Kidney tubule cell (primary cell): ENCODE measurements at places on chromosomes 12 and 14.

DNA sequence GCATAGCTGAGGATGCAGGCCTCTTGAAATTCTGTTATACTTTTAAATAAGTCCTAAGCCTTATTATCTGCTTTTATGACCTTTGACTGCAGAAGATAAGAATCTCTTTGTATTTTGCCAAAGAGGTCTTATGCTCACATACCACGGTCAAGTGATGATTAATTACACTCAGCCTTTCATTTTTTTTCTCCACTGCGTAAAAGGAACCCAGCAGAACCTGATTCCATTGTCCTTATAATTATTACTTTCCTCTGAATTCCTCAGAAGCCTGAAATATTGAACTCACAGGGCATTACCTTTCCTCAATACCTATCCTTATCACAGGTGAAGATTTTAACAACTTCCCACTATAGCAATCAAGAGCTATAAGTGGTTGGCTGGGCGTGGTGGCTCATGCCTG, 498.7 kb upstream of the RPL10L start:
- DNase-seq = no peak

GRCh38 chr12:10634427-10634826, 21.0 kb upstream of the MAGOHB start:
- DNase-seq = peak; percentile 97

DNA sequence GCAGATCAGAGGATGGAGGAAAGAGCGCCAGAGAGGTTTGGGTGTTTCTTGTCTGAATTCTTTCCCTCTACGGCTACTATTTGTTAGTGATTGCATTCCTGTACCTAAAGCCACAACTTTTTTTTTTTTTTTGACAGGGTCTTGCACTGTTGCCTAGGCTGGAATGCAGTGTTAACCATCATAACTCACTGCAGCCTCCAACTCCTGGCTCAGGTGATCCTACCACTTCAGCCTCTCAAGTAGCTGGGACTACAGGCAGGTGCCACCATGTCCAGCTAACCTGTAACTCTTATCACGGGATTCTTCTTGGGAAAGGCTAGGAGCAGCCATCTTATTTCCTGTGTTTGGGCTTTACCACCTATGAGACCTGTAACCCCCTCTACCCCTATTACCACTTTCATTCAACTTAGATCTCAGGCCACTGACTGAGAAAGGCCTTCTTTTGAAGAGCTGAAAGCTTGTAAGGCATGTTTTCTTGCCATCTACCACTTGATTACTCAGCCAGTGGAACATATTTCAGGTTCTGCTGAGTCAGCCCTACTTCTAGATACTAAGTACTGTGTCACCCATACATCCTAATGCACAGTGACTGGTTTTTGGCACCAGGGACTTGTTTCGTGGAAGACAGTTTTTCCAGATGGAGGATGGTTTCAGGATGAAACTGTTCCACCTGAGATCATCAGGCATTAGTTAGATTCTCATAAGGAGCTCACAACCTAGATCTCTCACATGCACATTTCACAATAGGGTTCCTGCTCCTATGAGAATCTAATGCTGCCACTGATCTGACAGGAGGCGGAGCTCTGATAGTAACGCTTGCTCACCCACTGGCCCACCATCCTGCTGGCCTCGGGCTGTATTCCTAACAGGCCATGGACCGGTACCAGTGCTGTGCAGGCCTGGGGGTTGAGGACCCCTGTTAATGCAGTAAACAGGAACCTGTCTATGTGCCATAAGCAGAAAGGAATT, 6.9 kb downstream of the VEZT start:
- DNase-seq = peak; percentile 50

DNA sequence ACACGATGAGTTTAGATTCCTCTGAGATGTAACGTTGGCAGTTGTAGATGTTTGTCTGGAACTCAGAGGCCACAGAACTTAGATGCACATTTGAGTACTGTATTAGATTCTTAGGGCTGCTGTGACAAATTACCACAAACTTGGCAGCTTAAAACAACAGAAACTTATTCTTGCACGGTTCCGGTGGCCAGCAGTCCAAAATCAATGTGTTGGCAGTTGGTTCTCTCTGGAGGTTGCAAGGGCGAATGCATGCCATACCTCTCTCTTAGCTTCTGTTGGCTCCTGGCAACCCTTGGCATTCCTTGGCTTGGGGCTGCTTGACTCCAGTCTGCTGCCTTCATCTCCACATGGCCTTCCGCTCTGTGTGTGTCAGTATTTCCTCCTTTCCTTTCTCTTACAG, 118.9 kb downstream of the C12orf75 start:
- DNase-seq = no peak

DNA sequence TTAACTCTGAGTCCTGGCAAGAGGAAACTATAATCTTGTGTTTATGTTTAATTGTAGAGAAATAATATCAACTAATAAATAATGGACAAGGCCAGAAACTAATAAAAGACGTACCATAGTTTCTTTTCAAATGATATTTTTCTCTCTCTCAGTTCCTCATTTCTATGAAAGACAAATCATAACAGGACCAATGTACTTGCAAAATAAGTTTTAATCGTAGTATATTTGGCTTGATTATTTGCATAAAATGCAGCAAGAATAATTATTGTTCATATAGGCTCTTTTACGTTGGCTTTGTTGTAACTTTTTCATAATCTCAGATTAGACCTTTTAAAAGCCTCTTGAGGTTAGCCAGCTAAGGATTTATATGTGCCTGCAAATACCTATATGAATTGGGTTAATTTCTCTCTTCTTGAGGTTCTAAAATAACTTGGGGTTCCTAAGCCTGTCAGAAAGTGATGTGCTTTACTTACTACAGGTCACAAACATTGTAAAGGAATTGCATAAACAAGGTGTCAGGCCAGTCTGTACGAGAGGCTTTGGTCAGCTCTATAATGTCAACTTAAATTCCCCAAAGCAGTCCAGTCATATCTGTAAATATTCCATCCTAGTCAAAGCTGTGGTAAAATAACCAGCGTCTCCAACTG, 152.8 kb upstream of the PTPRQ start:
- no peak for DNase-seq

DNA sequence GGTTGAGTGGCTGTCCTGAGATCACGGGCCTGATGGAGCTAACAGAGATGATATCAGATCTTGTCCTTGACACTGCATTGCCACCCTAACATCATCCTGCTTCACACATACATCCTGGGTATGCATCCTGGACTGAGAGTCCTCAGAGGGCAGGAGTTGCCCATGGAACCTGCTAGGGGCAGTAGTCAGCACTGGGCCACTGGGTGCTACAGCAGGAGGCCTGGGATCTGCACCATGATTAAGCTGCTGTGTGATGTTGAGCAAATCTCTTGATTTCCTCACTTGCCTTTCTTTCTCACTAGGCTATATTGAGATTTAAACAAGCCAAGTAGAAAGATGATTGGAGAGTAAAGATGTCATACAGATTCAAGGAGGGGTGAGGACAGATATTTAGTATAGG, 22.1 kb upstream of the EIF4B start:
- peak; percentile 31 for DNase-seq

DNA sequence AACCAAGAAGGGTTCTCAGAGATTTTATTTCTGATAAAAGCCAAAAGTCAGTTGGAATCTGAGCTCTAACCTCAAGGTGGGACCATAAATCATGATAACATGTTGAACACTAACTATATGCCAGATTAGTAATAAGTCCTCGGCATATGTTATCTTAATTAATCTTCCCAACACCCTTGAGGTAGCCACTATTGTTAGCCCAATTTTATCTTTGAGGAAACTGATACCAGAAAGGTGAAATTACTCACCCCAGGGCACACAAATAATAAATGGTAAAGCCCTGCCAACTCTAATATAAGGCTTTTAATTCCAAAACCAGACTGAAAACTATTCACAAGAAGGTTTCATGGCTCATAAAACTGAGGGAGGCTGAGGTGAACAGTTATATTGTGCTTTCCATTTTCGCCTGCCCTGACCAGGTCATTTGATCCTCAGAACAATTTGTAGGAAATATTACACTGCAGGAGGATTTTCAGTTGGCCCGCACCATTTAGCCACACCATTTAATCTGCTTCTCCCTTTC, 16.1 kb upstream of the NUAK1 start:
- no peak for DNase-seq

DNA sequence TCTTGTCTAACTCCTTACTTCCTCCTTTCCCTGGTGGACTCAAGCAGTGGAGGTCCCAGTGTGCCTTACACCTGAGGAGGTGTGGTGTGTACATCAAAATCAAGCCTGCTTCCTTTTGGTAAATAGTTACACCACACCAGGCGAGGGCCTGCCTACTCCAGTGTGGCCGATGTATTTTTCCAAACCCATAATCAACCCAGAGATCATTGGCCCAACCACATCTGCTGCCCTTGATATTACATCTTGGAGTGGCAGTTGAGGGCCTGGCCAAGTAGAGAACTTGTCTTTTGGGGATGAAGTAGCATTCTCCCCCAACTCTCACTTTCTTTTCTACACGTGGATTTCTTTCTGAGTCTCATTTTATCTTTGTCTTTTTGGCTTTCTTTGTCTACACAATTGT, 187.4 kb downstream of the EFCAB11 start:
- no peak for DNase-seq

- no peak for DNase-seq
Observed at GRCh38 chr14:21241218-21241819, 27.9 kb downstream of the HNRNPC start.

DNA sequence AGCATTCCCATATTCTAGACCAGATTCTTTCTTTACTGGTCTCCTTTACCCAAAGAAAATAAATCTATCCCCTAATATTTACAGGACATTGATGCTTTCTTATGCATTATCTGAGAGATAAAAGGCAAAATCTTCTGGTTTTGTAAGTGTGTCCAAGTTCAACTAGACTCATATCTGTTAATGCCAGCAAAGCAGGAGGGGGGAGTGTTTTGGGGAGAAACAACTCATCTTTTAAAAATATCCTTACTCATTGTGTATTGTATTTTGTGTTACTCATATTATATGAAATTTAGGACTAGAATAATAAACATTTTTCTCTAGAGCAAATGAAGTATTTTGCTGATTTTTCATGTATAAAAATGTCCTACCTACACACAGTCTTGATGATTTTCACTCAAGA, 54.8 kb downstream of the SAMD4A start:
- DNase-seq = no peak

- DNase-seq = no peak
Observed at GRCh38 chr12:1798641-1799020, 21.7 kb upstream of the LRTM2 start.

DNA sequence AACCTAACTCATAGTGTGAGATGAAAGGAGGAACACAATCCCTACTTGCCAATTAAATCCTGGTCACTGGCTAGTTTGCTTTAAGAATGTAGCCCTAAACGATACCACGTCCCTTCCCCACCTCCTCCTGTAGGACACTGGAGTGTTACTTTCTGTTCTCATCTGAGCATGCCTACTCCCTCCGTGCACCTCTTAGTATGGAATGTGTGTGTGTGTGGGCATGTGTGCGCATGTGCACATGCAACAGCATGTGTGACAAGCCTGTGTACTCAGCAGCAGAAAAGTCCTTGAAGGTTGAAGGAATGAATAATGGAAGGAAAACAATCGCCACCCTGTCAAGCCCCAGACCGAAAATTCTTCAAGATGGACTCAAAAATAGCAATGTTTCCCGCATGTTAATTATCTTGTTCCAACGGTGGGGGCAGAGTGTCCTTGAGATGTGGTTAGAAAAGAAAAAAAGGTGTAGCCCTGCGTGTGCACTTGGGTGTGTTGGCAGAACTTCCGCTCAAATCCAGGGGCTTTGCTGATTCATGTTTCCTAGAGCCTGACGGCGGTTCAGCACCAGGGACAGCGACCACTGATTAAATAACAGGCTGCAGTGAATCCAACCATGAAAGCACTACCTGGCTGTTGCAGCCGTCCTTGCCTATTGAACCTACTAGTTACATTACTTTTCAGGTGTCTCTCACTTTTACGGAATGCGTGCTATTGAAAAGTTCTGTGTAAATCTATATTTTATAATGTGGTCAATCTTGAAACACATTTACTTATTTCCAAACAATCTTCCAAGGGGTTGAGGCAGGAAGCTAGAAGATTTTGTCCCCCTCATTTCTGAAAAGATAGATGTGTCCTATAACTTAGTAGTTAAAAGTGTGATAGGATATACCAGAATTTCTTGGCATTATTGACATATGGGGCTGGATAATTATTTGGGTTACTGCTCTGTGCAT, 79.8 kb downstream of the SRRM4 start:
- peak; percentile 67 for DNase-seq

GRCh38 chr12:129138776-129139175, 285.5 kb downstream of the GLT1D1 start:
- no peak for DNase-seq

DNA sequence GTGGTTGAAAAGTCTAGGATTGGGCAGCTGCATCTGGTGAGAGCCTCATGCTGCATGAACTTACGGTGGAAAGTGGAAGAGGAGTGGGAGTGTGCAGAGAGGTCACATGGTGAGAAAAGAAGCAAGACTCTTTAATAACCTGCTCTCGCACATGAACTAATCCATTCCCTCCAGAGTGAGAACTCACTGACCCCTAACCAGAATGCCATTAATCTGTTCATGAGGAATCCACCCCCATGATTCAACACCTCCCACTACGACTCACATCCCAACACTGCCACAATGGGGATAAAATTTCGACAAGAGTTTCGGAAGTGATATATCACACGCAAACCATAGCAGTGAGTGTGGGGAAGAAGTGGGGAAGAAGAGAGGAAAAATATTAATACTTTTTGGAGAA, 377.4 kb downstream of the NAV3 start:
- peak; percentile 70 for DNase-seq

DNA sequence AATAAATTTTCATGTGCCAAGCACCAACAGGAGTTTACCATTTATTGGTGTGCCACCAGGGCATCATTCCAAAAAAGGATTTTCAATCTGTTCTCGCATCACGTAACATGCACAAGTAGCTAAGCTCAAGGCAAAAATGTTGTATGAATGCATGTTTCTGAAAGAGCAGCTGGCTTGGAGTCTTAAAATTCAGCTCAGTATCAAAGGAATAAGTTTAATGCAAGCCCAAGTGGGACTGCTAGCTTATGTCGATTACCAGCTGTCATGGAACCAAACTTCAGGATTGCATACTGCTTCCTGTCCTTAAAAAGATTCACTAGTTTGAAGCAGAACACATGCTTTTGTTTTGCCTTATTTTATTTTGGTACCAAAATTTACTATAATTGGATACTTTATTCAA, 437.0 kb downstream of the FSCB start:
- DNase-seq = no peak

DNA sequence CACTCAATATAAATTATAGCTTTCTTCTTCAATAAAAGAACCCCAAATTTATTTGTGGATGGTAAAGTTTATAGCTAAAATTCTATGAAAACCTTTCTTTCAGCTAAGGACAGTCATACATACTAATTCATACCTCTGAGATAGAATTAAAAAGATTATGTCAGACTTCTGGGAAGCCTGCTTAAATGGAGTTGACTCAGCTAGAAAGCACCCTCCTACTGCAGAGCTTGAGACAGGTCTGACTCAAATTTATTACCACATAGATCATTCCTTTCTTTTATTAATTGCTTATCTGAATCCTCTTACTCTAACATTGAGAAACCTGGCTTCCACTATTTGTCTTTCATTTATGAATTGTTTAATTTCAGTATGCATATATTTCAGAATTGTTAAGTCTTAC, 1007.0 kb upstream of the LRFN5 start:
- DNase-seq = peak; percentile 53
